ENCODE measurements at places on chromosomes 16 and 17.

DNA sequence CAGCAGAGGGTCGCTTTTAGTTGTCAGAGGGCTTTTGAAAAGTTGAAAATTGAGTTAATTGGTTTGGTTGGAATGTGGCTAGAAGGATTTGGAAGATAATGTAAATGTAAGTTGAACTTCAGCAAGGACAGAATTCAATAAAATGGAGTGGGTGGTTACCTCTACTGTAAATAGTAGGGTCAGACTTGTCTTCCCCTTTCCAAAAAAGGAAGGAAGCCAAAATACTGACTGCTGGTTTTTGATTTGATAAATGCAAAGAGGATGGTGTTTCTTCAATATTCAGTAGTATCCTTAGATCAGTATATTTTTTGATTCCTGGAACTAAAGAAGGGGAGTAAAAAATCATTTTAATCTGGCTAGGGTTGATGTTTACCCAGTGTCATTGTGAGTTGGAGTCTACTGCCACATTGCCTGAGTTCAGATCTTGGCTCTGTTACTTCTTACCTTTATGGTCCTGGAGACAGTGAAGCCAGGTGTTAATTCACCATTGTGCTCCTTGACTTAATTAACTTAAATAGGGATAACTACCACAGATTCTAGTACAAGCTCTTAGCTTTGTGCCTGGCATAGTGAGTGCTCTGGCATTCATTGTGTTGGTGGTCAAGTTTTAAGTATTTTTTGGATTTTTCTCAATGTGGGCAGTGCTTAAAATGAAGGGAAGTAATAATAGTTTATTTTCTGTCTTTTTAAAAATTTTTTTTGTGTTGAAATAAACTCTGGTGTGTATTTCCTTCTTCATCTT, 4.4 kb downstream of the HAPSTR1 start:
- DNase-seq: no peak

DNA sequence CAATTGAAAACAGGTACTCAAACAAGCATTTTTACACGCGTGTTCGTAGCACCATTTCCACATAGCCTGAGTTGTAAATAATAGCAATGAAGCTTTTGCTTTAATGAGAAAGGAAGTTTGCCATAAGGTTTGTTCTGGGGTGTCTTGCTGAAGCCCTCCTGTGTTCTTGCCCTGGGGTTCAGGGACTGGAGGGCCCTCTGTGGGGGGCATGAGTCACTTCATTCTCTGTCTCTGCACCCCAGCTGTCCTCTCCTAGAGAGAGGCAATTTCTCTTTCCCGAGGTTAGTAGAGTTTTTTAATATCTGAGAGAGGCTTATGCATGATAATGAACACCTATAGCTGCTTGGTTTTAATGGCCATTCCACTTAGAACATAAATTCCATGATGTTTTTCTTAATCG, 9.6 kb downstream of the AFMID start:
- no peak for DNase-seq

DNA sequence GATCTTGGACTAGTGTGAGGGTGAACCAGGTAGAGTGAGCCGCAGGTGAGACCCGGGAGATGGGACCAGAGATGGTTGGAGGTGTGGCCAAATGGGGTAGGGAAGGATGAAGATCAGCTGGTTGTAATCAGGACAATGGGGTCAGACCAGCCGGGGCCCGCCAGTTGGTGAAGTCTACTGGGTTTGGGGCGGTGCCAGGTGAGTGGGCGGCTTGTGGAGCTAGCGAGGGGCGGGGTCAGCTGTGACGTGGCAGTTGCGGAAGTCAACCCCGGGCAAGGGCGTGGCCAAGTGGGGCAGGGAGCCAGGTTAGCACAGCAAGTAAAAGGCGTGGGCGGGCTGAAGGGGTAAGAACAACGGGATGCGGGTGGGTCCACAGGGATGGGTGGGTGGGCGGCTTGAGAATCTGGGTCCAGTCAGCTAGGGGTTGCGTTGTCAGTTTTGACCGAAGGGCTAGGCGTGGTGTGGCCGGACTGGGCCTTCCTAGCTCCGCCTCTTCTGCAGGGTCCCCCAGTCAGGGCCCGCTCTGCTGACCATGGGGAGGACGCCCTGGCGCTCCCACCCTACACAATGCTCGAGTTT, 25.5 kb upstream of the ALKBH5 start:
- DNase-seq: peak; percentile 90

DNA sequence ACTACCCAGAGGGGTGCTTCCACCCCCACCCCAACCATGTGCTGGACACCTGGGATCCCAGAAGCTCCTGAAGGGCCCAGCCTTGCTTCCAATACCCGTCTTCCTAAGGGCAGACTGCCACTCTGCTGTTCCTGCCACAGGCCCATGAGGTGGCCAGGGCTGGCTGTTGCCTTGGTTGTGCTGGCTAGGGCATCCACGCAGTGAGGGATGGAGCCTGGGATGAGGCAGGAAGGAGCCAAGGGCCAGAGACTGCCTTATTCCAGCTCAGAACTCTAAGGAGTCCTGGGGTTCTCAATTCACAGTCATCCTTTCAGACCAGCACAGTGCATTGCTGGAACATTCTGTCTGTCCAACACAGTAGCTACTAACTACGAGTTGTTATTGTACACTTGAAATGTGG, 37.8 kb downstream of the BCO1 start:
- DNase-seq: no peak

DNA sequence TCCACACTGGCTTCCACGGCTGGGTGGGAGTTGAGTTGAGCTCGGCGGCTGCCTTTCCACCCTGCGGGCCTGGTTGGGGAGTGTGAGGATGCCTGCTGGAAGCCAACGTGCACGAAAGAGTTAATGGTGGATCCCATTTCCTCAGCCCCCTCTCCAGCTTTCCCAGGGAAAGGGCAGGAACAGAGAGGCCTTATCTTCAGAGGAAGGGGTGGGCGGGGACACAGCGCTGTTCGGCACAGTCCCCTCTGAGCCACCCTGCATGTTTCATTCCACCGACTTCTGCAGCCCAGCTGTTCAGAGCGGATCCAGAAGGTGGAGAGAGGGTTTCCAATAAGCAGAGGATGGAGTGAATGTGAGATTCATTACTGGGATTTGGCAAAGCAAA, 295.3 kb downstream of the SEC14L1 start:
- DNase-seq: no peak

- DNase-seq: no peak
These were observed 9.1 kb downstream of the PSMB3 start for GRCh38 chr17:38761612-38762011.

DNA sequence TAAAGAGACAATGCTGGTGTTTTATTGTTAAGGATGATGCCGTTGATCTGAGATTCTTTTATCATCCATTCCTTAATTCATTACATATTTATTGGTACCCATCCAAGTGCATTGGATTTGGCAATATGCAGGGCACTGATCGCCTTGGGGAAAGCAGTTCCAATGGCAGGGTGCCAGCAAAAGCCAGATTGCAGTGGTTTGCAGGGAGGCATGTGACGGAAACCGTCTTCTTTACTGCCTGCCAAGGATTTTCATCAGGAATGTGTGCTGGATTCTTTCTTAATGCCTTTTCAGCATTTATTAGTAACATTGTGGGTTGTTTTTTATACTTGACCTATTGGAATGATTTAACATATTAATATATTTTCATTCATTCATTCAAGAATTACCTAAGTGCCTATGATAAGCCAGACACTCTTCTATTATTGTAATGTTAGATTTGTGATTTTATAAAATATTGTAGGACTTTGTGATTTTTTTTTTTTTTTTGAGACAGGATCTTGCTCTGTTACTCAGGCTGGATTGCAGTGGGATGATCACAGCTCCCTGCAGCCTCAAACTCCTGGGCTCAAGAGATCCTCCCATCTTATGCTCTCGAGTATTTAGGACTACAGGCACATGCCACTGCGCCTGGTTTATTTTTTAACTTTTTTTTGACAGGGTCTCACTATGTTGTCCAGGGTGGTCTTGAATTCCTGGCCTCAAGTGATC, 93.4 kb upstream of the TNRC6A start:
- DNase-seq: no peak
